ENCODE measurements at places on chromosomes 3 and 15. TPM values are rescaled to one million over a fixed set of nuclear protein-coding genes. Genes with fewer than 3 reads are reported as not detected.

GRCh38 chr3:115321400-115321805 lies 174.3 kb upstream of the ZBTB20 start:
- DNase-seq = no peak

DNA sequence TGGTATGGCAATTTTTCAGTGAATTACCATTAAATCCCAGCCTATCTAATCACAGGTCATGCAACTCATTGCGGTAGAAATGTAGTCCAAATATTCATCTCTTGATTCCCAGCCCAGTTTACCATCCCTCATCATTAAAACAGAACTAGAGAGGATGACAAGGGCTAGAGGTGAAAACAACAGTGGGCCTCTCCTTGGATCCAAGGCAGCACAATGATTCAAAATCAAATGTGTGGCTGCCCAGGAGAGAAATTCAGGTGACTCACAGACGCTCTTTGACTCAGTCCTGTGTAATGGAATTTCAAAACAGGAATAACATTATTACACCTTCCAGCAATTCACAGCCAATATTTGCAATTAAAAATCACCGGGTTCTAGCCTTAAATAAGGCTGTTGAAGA lies 246.5 kb downstream of the TBL1XR1 start:
- DNase-seq = no peak

GRCh38 chr15:46452297-46452820 lies 817.5 kb downstream of the SQOR start:
- no peak for DNase-seq

GRCh38 chr15:44157679-44158078 lies 37.4 kb downstream of the FRMD5 start:
- no peak for DNase-seq

DNA sequence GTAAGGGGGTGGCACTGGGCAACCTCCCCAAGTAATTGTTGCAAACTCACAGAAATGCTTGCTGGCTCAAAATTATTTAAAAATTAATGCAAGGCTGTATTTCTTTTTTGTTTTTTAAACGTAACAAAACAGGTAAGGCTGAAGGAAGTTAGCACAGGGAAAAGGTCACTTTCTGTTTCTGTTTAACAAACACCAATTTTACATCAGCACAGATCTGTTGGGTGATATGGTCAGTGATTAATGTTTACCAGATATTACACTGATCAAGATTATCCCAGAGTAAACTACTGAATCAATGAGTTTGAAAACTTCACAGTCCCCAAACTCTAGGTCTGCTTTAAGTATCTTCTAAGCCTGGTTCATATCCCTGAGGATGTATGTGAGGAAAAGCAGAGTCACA lies 558.0 kb downstream of the FOXP1 start:
- DNase-seq = no peak

DNA sequence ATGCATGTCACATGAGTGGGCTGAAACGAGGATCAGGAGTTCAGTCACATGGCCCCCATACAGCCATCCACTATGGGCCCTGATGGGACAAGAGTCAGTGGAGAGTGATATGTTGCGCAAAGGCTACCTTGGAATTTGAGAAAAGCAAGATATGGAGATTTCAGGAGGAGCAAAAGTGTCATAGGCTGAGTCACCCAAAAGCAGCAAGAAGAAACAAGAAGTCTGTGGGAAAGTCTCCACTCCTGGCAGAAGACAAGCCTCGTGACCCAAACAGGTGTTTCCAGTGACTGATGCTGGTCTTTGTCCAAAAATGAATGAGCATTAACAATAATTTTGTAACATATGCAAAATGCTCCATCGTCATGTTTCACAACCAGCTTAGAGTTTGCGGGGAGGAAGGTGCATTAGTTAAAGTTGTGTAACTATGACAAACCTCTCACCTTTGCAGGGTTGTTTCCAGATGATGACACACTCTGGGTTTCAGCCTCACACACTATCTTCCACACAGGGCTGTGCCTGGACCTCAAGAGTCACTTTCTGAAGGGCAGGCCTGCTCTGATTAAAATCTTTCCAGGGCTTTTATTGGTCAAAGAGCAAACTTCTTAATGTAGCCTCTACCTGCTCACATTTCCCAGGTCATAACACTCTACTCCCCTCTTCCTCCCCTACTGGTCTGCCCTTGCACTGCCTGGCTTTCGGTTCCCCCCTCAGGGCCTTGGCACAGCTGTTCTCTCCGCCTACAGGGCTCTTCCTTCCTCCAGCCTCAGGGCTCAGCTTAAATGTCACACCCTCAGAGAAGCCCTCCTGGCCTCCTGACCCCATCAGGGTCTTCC lies 3.9 kb upstream of the DNASE1L3 start:
- peak; percentile 80 for DNase-seq

DNA sequence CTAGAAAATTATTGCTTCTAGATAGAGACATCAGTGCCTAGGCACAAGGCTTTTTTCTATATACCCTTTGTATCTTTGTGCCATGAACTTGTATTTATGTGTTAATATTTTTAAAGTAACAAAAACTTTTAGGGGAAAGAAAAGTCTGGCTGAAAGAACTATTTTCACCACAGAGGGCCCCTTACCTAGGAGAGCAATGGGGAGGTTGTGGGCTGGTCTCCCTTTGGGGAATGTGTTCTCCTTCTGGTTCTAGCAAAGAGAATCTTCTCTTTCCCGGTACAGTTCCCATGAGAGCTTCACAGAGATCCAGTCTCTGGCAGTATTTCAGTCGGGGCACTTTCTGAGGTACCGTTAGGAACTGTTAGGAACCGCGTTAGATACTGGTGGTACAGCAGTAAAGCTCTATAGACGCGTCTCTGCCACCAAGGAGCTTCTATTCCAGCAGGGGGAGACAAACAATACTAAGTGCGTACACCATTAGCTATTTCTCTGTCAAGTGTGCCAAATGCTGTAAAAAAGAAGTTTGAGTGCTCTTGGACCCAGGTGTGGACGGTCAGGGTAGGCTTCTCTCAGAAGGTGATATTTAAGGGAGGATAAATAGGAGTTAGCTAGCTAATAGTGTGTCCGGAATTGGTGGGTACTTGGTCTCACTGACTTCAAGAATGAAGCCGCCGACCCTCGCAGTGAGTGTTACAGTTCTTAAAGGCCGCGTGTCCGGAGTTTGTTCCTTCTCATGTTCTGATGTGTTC lies 4.6 kb upstream of the EPB42 start:
- DNase-seq = peak; percentile 67

BCL2A1 gene
- 47.1 TPM for total RNA-seq

MYLK gene
- not detected for total RNA-seq

GPR171 gene
- 91.8 TPM for total RNA-seq

DNAH12 gene
- not detected for total RNA-seq

Measured in activated CD8-positive, alpha-beta T cell treated with anti-CD3 and anti-CD28 coated beads for 36 hours (primary cell).